Activated CD8-positive, alpha-beta T cell treated with anti-CD3 and anti-CD28 coated beads for 36 hours (primary cell): ENCODE measurements at places on chromosomes 13 and 19. TPM values are rescaled to one million over a fixed set of nuclear protein-coding genes. Genes with fewer than 3 reads are reported as not detected.

The GNA15 gene
- total RNA-seq = 45.5 TPM

The GAPDHS gene
- not detected for total RNA-seq

The PDX1 gene
- not detected for total RNA-seq

The EFNB2 gene
- total RNA-seq = 0.11 TPM

The IFT88 gene
- total RNA-seq = 2.2 TPM

The KL gene
- total RNA-seq = 0.22 TPM

The ZNF677 gene
- 8.3 TPM for total RNA-seq

The RFX2 gene
- total RNA-seq = 10.5 TPM

The GFY gene
- not detected for total RNA-seq

The SLC25A41 gene
- total RNA-seq = not detected

The C2CD4C gene
- total RNA-seq = 0.25 TPM

The CBY2 gene
- not detected for total RNA-seq

The IGFL2 gene
- not detected for total RNA-seq

The PRR20B gene
- not detected for total RNA-seq

The APOC1 gene
- 3.6 TPM for total RNA-seq

The C19orf67 gene
- total RNA-seq = not detected

The TNFSF9 gene
- 3.1 TPM for total RNA-seq

The ZNF534 gene
- not detected for total RNA-seq
